ENCODE measurements at places on chromosomes 3 and 15. TPM values are rescaled to one million over a fixed set of nuclear protein-coding genes. Genes with fewer than 3 reads are reported as not detected.

DNA sequence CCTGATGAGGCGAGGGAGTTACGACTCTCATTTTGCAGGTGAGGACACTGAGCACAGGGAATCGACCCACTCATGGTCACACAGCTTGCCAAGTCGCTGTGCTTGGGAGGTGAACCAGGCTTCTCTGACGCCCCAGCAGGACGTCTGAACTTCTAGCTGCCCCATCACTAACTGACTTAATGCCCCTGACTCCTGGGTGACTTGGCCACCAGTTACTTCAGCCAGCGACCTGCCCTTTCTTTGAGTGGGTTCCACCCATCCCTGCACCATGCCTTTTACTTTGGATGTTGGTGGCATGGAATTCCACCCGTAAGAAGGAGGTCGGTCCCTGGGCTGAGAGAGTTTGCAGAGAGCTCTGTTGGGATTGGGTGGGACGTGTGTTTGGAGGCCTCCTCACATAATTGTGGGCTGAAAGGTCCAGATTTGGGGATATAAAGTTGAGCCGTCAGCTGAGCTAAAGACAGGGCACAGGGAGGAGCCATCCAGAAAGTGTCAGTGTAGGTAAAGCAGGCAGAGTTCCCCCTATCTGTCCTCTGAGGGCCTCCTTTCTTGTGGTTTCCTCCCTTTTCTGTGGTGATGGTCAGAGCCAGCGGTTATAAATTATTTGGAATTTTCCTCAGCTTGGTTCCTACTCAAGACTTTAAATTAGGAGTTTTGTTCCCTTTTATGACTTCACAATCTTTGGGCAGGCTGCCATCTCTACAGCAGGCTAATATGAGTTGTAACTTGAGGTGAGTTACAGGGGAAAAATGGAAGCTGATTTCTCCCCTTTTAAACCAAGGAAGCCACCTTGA is 55.0 kb downstream of the FLNB start:
- no peak for DNase-seq

DNA sequence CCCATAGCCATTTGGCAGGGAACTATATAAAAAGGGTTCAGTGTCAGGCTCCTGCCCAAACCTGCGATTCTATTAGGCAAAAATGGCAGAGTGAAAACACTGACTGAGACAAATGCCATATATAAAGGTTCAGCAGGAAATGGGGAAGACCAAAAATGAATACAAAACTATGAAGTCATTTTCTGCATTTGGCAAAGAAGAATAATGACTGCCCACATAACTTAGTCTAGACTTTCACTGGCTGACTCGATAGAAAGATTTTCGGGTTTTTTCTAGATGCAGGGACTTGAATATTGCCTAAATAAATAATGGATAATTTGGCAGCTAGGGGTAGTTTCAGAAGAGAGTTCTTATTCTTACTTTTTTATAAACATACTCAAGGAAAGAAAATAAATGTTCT is 178.0 kb downstream of the TPRG1 start:
- no peak for DNase-seq

DNA sequence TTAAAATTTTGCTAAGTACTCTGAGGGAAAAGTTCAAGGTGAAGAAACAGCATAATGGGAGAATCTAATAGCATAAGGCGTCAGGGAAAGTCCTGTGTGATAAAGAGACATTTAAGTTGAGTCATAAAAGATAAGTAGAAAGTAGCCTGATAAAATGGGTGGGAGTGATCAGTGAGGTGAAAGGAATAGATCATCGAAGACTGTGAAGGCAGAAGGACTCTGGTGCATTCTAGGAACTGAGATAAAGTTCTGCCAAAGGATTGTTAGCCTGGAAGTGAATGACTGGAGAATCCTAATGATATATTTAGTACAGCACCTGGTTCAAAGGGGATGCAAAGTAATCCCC is 149.9 kb downstream of the CFAP20DC start:
- DNase-seq, result no peak

The FAM3D gene
- not detected for total RNA-seq

- DNase-seq, result no peak
Measured at GRCh38 chr3:94734206-94734605, 671.3 kb downstream of the NSUN3 start.
